Stimulated activated CD4-positive, alpha-beta T cell treated with anti-CD3 and anti-CD28 coated beads, Interleukin-15, amount 100 ng/mL, for 24 hours (primary cell): ENCODE measurements at places on chromosomes 13 and 19.

GRCh38 chr13:71829547-71829946 lies 37.5 kb downstream of the DACH1 start:
- no peak for DNase-seq

- DNase-seq = no peak
Observed at GRCh38 chr19:17909003-17909732, 23.6 kb upstream of the CCDC124 start.

- DNase-seq = no peak
Observed at GRCh38 chr19:33339016-33339984, 34.2 kb upstream of the CEBPG start.

GRCh38 chr19:4009990-4010807 lies 2.7 kb downstream of the PIAS4 start:
- DNase-seq = no peak

DNA sequence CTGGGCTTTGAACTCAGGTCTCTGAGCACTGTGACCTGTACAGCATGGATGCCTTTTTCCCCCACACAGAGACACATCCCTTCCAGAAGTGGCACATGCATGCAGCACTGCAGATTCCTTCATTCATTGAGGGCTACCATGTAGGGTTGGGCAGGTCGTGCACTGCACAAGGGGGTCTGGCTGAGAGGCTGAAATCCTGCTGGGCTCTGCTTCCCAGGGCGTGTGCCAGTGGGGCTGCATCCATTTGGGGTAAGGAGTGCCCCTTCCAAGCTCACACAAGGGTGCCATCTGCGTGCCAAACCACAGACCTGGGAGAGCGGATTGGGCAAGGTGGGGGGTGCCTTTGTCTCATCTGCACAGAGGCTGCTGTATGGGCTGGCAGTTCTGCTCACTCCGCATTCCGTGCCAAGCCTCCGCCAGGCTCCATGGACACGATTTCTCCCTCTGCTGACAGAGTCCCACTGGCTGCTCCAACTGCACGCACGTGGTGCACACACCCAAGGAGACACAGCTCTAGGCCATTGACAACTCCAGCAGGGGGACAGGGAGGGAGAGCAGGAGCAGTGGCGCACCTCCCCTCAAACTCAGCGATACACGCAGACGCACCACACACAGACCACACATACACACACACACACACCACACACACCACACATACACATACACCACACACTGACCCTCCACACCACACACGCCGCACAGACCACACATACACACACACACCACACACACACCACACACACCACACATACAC lies 4.5 kb upstream of the SHISA7 start:
- DNase-seq = no peak

DNA sequence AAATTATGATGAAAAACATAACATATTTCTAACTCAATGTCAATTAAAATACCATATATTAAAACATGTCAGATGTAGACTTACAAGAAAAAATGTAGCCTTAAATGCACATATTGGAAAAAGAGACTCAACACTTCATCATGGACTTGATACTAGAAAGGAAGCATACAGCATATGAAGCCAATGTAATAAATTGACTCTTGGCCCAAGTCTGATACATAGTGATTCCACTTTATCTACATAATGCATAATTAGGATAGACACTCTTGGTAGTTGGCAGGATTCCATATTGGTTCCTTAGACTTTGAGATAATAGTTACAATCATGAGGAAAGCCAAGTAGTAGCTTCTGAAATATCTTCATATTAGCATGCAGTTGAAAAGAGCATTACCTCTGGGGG lies 1067.0 kb downstream of the PCDH17 start:
- DNase-seq = no peak

DNA sequence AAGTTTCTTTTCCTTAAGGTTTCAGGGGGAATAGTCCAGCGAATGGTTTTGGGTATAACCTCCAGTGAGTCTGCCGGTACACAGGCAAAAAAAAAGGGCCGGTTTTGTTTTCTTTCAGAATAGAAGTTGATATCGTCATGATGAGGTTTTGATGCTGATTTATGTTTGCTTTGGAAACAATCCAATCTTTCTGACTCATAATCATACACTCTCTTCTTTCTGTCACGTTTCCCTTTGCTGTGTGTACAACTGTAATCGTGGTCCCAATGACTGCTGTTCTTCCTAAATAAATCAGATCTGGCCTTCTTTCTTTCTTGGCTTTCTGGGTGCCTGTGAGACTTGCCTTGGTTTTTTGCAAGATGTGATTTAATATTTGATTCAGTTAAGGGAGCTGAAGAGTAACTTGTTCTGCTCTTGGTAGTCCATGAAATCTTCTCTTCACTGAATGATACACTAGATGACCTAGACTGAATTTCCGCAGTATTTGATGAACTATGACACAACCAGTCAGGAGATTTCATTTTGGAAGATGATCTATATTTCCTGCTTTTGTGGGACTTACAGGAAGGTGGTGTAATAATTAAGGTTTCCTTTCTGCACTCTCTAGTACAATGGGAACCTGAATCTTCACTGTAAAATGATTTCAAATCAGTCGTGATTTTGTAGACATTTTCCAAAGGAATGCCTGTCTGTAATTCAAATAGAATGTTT lies 34.9 kb upstream of the METTL21C start:
- DNase-seq = no peak

DNA sequence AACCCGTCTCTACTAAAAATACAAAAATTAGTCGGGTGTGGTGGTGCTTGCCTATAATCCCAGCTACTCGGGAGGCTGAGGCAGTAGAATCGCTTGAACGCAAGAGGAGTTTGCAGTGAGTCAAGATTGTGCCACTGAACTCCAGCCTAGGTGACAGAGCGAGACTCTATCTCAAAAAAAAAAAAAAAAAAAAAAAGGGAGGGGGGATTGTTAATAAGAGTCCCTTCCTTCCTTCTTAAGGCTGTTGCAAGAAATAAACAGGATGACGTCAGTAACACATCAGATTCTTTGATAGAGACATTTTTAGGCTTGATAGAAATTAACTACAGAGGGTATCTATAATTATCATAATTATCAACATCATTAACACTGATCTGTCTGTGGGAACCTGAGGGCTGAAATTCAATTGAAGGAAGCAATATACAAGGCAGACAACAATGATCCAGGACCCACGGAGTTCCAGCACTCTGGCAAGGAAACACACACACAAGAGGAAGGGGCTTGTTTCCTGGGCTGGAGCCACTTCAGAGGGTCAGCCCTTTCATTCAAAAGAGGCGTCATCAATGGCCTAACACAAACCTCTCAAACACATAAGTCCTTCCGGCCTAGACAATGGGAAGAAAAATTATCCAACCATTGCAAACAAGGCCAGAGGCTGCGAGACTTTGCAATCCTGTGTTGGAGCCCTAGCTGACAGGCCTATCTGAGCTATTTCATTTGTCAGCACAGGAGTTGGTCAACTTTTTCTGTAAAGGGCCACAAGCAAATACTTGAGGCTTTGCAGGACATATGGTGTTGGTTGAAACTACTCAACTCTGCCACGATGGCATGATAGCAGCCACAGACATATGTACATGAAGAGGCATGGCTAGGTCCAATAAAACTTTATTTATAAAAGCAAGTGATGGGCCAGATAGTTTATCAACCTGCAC lies 105.2 kb downstream of the INSR start:
- no peak for DNase-seq

- DNase-seq = no peak
Observed at GRCh38 chr13:70568571-70568970, 460.3 kb upstream of the KLHL1 start.

DNA sequence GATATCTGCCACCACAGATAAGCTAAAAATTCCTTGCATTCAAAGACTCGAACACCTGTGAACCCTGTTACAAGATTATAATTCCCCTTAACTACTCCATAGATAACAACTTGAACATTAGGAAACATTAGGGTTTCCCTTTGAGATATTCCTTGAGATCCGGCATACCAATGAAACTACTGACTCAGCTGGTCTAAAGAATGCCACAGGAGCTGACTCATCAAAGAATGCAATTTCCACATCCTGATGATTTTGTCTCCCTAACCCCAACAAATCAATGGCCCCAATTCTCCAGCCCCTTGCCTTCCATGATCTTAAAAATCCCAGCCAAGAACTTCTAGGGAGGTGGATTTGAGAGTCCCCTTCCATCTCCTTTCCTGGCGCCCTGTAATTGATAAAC lies 35.6 kb upstream of the ZNF599 start:
- no peak for DNase-seq

GRCh38 chr19:5418677-5419076 lies 36.5 kb upstream of the ZNRF4 start:
- DNase-seq = no peak

DNA sequence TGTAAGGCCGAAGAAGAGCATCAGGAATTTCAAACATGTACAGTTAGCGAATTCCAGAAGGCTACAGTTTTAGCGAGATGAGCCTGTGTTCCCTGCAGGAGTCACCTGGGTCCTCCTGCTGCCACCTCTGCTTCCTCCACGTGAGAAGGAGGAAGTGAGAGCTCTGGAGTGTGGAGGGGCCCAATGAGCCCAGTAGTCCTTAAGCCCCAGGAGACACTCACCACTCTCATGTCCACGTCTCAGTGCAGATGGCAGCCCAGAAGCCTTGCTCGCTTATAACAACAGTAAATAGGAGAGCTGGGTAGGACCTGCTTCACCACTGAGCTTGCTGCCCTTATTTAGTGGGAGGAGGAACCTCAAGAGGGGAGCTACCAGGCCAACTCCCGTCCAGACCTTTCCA lies 44.3 kb downstream of the SERP2 start:
- no peak for DNase-seq

DNA sequence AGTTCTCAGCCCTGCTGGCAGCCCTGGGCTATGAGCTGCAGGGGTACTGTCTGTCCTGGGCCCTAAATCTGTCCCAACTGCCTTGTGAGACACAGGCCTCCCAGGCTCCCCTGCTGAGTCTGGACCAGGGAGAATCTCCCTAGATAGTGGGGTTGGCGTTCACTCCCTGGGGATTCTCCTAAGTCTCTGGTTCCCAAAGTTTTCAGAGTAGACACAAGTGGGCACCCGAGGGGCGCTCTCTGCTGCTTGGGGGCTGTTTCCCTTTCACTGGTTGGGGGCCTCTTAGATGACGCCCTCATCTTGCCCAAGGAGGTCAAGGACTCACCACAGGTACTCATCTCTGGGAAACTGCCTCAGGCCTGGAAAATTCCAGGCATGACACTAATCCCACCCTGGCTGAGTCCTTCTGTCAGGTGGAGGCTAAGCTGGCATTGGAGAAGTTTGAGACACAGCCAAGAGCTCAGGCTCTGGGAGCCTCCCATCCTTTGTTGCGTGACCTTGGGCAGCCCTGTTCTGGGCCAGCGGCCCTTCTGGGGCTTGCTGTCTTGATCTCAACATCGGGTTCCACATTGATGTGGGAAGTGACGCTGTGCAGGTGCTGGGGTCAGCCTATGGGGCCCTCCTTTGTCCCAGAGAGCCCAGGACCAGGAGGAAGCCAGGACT lies 3.9 kb downstream of the RPL18A start:
- peak; percentile 15 for DNase-seq

- DNase-seq = peak; percentile 77
Observed at GRCh38 chr13:113951246-113951999, 22.5 kb downstream of the C13orf46 start.

DNA sequence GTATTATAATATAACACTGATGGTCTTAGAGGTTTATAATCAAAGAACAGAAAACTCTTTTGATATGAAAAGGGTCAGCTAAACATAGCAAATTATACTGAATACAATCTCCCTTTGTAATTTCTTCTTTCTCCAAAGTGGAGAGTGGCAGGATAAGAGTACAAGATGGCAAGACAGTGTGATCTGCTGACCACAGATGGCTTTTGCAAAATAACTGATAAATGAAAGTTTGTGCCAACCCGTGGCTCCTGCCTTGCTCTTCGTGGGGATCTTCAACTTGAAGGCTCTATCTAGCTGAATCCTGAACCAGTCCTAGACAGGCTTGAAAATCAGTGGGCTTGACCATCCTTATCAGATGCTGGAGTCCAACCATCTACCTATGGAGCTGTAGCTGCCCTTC lies 185.7 kb downstream of the VWA8 start:
- DNase-seq = no peak

- DNase-seq = peak; percentile 53
Observed at GRCh38 chr19:17402982-17403855, 2.2 kb downstream of the BST2 start.

GRCh38 chr13:86591862-86592261 lies 792.6 kb upstream of the SLITRK6 start:
- no peak for DNase-seq

- DNase-seq = no peak
Observed at GRCh38 chr13:48901781-48902180, 73.9 kb upstream of the FNDC3A start.

DNA sequence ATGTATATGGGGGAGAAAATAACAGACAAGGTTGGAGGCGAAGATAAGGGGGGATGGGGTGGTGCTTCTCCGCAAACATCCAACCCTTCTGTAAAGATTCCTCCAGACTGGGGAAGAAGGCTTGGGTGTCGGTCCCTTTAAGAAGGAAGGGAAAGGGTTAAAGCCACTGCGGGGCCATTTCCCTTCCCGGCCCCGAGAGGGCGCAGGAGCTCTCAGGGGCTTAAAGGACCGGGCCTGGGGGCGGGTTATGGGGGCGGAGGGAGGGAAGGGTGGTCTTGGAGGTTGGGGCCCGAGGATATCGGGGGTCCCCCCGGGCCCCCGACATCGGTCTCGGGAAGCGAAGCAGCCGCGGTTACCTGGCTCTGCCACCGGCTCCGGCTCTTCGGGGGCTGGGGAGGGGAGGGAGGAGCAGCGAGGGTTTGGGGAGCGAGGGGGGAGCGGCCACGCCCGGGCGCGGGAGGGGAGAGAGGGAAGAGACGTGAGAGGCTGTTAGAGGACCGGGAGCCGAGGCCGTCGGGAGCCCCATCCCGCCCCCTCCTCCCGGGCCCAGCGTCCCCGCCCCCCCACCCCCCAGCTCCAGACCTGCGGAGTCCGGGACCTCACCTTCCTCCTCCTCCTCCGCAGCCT lies 2.8 kb downstream of the TNNT1 start:
- peak; percentile 23 for DNase-seq

DNA sequence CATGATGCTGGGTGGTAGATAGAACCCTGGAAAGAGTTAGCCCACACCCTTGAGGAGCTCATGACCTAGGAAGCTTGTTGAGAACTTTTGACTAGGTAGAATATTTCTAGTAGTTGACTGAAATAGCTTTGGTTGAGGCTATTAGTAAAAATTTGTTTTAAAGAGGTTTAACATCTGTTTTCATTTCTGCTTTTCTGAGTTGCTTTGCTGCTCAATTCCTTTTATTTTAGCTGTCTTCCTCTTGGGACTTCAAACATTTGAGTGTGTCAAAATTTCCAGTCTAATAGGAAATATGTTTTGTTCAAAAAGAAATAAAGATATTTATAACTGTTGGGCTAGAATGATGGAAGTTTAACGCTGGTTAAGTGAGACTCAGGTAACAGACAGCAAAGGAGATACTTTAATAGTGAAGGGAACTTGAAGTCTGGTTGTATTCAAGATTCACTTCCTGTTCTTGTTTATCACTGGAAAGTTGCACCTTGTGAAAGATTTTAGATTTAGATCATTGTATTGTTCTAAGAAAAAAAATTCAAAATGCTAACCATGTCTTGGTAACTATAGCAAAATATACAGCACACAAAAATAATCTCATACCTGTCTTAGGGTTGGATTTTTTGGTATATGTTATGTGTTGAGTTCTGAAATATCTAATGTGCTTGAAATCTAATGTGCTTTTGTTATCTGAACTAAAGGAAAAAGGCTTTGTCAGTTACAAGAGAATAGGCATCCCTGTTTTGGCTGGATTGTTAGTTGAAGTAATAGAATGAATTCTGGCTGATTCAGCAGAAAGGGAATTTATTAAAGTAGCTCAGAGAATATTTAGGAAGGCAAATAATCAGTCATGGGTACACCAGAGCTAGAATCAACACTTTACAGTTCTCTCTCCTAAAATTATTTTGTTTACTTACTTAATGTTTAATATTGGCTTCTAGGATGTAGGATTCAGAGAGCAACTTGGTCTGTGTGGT lies 24.4 kb upstream of the GPR18 start:
- DNase-seq = no peak
